ENCODE measurements at places on chromosomes 2 and 18.

GRCh38 chr2:25322312-25322711 is 19.4 kb downstream of the DNMT3A start:
- no peak for DNase-seq

- DNase-seq, result no peak
Measured at GRCh38 chr2:220626603-220627002, 945.5 kb downstream of the EPHA4 start.

DNA sequence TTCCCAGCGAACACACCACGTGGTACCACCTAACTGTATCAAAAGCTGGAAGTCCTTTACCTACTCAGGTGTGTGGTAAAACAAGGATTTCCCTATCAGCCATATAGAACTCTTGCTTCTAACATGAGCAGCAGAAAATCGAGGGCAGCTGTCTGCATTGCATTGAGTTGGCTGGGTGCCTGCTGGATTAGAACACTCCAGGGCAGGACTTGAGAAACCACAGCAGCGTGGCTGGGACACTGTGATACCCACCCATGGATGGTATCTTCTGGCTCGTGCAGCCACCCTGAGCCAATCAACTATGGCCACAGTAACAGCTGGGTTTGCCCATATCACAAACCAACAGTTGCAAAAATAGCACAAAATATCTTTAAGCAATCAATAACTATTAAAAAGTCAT is 188.3 kb downstream of the FBXO15 start:
- DNase-seq, result no peak

DNA sequence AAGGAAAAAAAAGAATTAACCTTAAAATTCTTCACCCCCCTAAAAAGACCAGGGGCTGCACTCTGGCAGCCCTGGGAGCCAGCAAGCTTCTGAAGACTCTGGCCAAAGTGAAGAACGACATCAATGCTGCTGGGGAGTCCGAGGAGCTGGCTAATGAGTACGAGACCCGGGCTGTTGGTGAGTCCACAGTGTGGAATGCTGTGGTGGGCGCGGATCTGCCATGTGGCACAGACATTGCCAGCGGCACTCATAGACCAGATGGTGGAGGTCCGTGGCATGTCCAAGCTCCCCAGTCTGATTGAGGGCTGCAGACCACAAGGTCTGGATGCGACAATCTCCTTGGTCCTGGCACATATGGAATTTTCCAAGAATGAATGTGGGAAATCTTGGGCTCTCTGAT is 47.4 kb downstream of the TRPM8 start:
- DNase-seq, result no peak

DNA sequence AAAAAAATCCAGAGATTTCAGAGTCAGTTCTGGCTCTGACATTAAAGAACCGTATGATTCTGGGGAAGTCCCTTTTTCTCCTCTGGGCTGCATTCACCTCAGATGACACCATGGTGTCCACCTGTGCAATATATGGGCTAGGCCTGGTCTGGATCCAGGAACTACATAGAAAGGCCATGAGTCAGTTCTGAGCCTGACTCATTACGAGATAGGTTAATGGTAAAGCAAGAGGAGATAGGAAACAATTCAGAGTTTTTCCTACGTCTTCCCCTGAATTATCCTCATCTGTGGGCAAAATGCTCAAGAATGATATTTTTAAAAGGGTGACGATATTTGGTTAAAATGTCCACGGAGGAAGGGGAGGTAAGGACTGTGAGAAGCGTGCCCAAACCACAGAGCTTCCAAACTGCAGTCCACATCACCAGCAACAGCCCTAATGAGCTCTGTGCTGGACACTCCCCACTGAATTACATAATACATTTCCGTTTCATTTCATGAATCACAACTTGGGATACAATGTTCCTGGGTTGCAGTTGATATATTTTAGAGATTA is 180.1 kb upstream of the OSR1 start:
- peak; percentile 88 for DNase-seq

- no peak for DNase-seq
Measured at GRCh38 chr2:38794235-38794946, 16.4 kb downstream of the GEMIN6 start.

DNA sequence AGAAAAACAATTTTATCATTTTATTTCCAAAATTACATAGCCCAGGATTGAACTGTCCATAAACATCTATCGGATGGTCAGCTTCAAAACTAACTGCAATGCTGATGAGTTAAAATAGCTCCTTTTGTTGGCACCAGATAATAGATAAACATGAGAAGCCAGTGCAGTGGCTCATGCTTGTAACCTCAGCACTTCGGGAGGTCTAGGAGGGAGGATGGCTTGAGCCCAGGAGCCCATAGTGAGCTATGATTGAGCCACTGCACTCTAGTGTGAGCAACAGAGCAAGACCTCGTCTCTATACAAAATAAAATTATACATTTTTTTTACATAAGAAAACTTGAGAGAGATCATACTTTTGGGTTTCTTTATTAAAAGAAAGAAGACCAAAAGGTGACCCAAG is 34.6 kb upstream of the IMPA2 start:
- DNase-seq, result no peak

DNA sequence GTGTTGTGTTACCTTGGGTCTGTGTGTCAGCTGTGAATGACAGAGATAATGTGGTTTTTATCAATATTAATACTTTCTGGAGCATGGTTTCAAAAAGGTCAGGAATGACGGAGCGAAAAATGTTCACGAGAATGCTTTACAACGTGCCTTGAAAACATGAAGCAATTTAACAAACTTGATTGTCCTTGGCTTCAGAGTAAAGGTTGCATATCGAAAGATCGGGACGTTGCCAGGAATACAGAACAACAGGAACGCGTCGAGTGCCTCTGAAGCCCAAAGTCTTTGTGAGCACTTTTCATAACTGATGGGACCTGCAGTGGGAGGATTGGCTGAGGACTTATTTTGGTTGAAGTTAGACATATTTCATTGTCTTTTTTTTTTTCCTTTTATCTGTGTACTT is 206.1 kb downstream of the ZNF407 start:
- no peak for DNase-seq

- no peak for DNase-seq
Measured at GRCh38 chr2:216562696-216563435, 64.2 kb downstream of the RPL37A start.

- DNase-seq, result no peak
Measured at GRCh38 chr18:48889115-48889941, 61.4 kb downstream of the SMAD7 start.

DNA sequence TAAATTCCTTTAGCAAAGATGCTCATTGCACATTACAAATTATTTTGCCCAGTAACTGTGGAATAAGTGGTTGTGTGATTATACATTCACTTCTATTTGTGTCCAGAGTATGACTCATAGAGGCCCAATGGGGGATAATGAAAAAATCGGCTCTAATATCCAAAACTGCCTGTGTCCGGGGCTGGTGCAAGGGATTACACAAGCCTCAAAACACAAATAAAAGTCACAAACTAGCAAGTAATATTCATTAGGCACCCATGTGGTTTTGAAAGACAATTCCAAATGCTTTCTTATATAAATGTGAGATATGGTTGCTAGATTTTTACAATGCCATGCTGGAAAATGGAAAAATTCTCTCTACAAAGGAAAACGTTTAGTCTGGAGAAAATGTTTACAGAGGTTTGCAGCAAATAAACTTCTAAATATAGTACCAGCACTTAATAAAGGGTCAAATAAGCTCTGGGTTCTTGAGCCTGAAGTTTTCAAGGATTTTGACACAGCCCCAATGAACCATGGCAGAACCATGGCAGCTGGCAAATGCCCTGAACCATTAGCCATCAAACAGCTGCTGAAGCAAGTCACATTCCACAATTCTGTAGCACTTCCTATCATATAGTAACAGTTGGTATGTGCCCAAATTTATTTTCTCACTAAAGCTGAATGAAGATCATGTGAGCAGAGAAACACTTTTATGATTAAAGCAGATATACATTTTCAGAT is 40.5 kb downstream of the IRS1 start:
- no peak for DNase-seq

DNA sequence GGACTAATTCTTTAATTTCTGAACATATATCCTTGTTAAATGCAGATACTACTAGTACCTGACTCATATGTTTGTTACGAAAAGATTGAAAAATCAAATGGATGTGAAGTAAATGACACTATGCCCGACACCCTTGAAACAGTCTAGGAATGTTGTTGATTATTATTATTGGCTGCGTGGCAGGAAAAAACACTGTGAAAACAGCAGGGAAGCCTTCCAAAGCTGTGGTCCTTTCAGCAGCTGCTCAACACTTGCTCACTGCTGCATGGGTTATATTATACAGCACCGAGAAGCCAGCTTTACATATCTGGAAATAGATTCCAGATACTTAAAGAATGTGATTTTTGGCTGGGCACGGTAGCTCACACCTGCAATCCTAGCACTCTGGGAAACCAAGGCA is 26.5 kb downstream of the CRYGD start:
- peak; percentile 60 for DNase-seq

DNA sequence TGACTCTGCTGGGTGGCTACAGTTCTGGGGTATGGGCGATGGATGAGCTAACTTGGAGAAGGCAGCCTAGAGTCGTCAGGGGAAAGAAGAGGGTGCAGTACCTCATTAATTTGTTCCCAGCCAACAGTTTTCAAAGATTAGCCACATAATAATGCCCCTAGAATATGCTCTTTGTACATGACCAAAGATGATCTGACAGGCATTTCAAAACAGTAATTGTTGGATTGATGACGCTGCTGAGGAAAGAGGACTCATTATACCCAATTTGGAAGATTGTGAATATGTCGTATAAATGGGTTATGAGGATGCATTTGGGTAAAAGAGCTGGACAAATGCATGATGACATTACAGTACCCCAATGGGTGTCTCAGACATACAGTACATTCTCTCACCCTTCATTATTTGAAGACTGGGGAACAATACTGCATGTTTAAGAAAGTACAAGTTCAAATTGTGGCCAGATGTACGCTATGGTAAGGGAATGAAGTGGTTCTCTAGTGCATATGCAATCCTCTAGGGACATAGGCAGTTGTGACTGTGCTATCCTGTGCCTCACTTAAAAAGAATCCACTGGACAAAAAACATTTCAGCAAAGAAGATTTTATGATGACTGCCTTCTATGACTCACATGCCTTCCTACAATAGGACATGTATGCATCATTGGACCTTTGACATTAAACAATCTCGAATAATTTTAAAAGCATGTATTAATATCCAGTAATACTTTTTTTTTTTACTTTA is 233.2 kb downstream of the CNTNAP5 start:
- DNase-seq, result no peak

- peak; percentile 78 for DNase-seq
Measured at GRCh38 chr2:62147610-62148301, 48.2 kb upstream of the B3GNT2 start.

- no peak for DNase-seq
Measured at GRCh38 chr2:126778561-126779501, 119.9 kb upstream of the TEX51 start.

DNA sequence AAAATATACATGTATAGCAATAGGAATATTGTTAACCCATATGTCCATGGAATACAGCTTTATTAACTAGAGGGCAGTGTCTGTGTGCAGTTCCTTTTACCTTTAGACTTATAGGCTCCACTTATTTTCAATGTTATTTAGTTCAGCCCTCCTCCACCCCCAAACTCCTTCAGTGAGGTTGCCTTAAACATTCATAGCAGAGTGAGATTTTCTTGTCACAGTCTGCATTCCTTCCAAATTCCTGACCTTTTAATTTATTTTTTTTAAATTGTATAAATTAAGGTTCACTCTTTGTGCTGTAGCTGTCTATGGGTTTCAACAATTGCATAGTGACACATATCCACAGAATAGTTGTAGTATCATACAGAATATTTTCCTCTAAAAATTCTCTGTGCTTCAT is 30.9 kb downstream of the TFPI start:
- no peak for DNase-seq

GRCh38 chr2:151959238-151959637 is 131.0 kb upstream of the ARL5A start:
- no peak for DNase-seq

GRCh38 chr2:27779417-27780055 is 8.0 kb downstream of the MRPL33 start:
- DNase-seq, result no peak

GRCh38 chr2:73611193-73611592 is 31.0 kb downstream of the NAT8 start:
- no peak for DNase-seq

GRCh38 chr2:77147153-77147552 is 375.0 kb downstream of the LRRTM4 start:
- no peak for DNase-seq

- DNase-seq, result no peak
Measured at GRCh38 chr18:47545613-47546012, 294.2 kb upstream of the SKOR2 start.

GRCh38 chr18:5298156-5298852 is 2.8 kb upstream of the ZBTB14 start:
- no peak for DNase-seq

DNA sequence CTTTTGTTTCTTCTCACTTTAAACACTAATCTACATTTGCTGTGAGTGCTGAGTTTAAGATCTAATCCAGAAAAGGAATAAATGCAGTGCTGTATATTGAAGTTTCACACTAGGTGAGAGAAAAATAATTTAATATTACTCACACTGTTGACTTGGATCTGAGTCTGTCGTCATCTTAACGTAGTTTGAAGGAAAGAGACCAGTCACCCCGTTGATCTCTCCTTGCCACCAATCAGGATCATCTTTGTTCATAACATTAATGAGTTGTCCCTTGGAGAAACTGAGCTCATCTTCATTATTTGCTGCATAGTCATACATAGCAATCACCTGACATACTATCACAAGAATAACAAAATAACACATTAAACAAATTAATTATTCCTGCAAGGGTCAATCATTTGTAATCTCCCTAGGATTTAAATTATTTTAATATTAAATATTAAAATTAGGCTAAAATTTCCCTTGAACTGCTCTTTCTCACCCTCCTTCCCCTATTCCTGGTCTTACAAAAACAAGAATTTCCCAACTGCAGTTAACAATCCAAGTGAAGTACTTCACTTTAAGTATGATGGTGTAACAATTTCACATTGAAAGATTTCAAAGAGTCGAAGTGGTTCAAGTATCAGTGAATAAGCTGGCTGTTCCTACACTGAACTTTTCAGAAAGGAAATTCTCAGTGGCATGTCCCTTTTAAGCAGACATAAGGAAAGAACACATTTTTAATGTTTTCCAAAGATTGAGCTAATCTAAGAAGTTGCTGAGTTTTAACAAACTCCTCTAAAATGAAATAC is 71.3 kb downstream of the FAM228A start:
- no peak for DNase-seq

DNA sequence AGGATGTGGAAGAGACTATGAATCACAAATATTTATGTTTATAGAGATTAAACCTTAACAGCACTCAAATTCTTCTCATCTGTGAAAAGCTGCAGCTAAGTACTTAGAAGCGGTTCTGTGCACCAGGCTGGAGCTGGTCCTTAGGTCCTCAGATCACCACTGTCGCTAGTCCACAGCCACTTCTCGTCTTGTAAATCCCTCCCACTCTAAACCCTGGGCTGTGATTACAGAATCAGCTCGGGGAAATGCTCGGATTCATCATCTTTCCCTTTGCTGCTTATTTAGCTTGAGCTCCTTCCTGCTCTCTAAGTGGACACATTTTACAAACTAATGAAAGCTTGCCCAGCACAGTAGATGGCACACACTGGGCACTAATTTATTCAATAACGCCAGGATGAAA is 61.7 kb downstream of the RNF152 start:
- DNase-seq, result no peak

GRCh38 chr2:10028988-10029874 is 14.1 kb upstream of the KLF11 start:
- no peak for DNase-seq

Measured in AG04449 (cell line).